ENCODE measurements at places on chromosomes 3 and 15.

- DNase-seq, result no peak
These were observed 87.6 kb upstream of the SLC25A26 start for GRCh38 chr3:66133050-66133757.

GRCh38 chr15:38652998-38653397 lies 88.4 kb upstream of the RASGRP1 start:
- DNase-seq, result no peak

- DNase-seq, result no peak
These were observed 9.4 kb downstream of the NAA50 start for GRCh38 chr3:113736548-113737089.

- DNase-seq, result no peak
These were observed 5.1 kb downstream of the FAM107A start for GRCh38 chr3:58572013-58572633.

DNA sequence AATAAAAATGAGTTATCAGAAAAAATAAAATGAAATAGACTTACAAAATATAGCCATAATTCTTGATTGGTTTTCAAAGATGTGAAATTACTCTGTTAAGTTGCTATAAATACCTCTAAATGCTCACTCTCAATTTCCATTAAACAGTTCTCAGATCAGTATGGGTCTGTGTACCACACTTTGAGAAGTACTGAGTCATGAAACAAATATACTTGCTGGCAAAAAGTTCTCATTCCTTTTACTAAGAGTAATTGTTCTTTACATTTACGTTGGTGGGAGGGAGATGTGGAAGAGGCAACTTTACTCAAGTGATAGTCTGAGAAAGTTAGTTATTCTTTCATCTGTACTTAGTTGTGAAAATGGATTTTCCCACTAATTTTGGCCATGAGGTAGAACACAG lies 96.3 kb downstream of the ZNF385D start:
- no peak for DNase-seq

GRCh38 chr3:160291909-160292299 lies 66.7 kb downstream of the C3orf80 start:
- no peak for DNase-seq

DNA sequence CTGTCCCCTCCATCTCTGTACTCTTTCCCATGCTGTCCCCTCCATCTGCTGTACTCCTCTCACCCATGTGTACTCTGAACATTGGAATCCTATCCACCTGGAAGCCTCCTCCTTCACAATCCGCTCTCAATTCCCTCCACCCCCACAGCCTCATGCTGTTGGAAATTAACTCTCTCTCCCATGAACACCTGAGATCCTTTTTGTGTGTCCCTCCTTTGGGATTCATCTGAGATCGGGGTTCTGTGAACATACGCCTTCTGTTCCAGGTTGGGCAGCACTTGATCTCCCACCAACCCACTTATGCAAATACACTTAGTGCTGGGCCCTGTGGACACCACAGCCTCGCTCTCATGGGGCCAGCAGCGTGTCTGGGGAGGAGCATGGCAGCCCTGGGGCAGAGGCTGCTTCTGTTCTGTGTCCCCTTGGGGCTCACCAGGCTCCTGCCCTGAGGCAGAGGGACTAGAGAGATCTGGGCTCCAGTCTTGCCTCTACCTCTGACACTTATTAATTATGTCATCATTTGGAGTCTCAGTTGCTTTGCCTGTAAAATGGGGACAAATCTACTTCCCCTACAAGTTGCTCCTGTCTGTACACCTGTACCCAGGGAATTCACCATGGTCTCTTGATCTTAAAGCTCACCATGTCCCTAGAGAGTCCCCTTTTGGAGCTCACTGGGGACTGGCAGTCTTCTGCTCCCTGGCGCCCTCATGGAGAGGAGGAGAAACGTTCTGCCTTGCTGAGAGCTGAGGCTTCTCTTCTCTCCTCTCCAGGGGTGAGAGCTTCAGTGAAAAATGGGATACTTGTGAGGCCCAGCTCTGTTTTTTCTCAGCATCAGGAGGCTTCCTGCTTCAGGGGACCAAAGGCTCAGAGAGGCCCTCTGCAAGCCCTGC lies 42.7 kb downstream of the ITGA11 start:
- DNase-seq, result no peak

GRCh38 chr3:12840591-12841148 lies 695 bp downstream of the RPL32 start:
- DNase-seq, result peak; percentile 16

- no peak for DNase-seq
These were observed 60.3 kb downstream of the RAB11A start for GRCh38 chr15:65929573-65929972.

DNA sequence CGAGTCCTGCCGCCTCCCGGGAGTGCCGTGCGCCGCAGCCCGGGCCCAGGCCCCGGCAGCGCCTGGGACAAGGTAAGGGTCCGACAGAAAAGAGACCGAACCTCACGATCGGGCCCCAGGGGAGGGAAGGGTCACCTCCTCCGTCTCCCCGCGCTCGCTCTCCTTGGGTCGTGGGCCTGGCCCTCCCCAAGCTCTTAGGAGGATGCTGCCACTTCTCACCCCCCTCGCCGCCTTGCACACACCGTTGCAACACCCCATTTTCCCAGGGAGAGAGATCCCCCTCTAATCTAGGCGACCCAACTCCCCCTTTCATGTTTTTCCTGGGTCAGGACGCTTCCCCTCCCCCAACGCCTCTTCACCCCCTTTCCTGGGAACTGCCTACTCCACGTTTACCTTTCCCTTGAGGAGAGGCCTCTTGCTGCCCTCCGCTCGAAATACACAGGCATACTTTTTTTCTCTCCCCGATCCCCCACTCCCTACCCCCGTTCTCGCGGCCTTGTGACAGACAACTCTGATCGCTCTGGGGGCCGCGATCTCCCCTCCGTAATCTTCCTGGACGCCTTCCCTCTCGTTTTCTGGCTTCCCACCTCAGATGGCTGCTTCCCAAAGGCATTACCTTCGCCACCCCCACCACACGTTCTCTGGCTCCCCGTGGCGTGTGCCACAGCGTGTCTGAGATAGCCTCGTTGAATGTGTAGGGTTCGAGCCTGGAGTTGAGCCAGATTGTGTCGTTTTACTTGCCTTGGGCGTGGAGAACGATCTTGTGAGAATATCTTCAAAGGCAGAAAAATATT lies 688 bp downstream of the SETD5 start:
- no peak for DNase-seq

DNA sequence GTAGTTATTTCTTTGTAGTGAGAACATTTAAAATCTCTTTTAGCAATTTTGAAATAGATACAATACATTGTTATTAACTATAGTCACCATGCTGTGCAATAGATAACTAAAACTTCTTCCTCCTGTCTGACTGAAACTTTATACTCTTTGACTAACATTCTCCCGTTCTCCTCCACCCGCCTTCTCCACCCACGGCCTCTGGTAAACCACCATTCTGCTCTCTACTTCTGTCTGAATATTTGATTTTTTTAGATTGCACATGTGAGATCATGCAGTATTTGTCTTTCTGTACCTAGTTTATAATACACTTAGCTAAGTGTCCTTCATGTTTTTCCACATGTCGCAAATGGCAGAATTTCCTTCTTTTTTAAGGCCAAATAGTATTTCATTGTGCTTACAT lies 72.8 kb upstream of the RBM5 start:
- no peak for DNase-seq

- DNase-seq, result peak; percentile 20
These were observed 21.2 kb downstream of the NGRN start for GRCh38 chr15:90286678-90287077.

DNA sequence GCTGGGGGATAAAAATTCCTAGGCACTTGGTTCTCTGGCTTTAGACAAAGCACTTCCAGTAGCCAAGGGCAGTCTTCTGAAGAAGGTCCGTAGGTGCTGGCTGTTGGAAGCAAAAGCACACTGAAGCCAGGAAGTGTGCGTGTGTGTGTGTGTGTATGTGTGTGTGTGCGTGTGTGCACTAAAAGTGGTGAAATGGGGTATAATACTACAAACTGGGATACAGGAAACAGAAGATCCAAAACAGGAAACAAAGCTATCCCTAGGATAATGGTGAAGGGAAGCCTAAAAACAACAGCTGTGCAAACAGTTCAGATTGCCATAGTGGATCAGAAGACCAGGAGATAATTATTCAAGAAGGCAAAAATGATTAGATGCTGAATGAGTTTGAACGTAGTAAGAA lies 103.4 kb downstream of the IL20RB start:
- DNase-seq, result no peak

DNA sequence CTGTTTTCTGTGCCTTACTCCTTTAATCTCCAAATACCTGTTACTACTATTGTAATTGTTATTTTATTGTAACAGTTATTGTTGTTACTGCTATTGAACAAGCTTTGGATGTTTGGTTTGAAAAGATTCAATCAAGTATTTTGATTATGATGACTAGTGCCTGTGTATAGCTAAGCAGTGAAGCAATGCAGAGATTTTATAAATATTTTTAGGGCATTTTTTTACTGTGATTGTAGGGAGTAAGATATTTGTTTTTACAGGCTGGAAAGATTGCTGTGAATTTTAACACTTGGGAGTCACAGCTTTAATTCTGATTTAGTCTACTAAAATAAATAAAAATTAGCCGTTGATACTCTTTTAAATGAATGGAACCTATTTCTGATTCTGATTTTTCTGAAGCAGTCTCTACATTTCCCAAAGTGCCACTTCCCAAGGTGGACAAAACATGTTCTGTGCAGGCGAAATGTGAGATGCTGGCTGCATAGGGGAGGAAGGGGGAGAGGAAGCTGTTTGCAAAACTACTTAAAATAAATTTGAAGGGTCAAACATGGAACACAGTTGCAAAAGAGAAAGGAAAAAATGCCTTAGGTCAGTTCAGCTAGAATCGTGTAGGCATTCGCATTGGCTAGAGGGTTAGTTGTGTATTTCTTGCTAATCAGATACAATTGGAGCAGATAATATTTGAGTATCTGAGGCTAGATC lies 25.7 kb downstream of the EEFSEC start:
- DNase-seq, result no peak

GRCh38 chr3:69890084-69890483 lies 109.4 kb upstream of the SAMMSON start:
- no peak for DNase-seq

DNA sequence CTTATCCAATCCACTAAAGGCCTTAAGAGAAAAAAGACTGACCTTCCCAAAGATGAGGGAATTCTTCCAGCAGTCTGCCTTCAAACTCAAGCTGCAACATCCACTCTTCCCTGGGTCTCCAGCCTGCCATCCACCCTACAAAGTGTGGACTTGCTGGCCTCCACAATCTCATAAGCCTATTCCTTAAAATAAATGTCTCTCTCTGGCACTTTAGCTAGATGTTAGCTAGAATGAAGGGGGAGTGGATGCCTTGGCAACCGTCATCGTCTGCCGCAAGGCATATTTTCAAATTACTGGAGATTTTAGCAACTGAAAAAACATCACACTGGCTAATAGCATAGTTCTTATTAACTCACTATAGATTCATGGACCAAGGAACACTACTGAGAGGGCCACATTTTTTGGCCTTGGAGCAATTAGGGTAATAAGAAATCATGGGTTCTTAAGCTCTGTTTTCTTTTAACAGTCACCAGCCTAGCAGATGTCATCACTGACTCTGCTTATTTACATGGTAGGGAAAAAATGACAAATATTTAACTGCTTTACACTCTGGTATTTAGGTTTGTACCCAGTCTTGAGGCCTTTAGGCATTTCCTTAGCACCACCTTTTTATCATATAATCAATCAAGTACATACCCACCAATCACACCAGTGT lies 245.3 kb downstream of the MYRIP start:
- DNase-seq, result no peak

DNA sequence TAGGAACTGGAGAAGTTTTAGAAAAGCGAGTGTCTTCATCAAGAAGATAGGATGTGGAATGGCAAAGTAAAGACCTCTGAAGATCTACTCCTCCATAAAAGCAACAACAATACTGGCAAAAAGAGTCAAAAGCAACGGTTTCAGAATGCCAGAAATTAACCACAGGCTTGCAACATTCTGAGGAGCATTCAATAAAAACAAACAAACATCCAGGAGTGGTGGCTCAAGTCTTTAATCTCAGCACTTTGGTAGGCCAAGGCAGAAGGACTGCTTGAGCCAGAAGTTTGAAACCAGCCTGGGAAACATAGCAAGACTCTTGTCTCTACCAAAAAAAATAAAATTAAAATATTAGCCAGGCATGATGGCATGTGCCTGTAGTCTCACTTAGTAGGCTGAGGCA lies 143.2 kb upstream of the HACD2 start:
- no peak for DNase-seq

GRCh38 chr15:57565311-57565710 lies 26.4 kb upstream of the MYZAP start:
- no peak for DNase-seq

DNA sequence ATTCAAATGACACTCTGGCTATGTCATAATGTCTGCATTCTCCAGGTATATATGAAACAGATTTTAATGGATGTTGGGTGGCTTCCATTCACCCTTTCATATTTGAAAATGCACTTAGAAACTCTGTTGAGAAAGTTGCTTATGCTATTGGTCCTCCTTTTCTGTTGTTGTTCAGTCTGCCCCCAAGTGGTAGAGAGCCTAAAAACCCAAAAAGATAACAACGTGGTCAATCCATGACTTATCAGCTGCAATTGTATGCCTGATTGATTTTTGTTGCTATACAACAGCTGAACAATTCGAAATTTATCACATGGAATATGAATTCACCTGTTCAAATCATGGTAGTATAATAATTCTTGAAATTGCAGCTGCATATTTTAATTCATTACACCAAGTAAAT lies 279.8 kb downstream of the ROBO2 start:
- DNase-seq, result no peak

GRCh38 chr3:145639003-145639606 lies 521.9 kb downstream of the PLOD2 start:
- no peak for DNase-seq

- no peak for DNase-seq
These were observed 319.4 kb downstream of the PLCL2 start for GRCh38 chr3:17204049-17204650.

- DNase-seq, result no peak
These were observed 66.4 kb upstream of the CNTN6 start for GRCh38 chr3:1026395-1026794.

- DNase-seq, result no peak
These were observed 1037.0 kb upstream of the CFAP20DC start for GRCh38 chr3:60086811-60087210.

GRCh38 chr3:13495351-13495813 lies 15.3 kb downstream of the HDAC11 start:
- no peak for DNase-seq

GRCh38 chr3:98985431-98985830 lies 83.9 kb upstream of the DCBLD2 start:
- DNase-seq, result no peak

GRCh38 chr3:71979175-71979574 lies 194.2 kb upstream of the PROK2 start:
- DNase-seq, result no peak

GRCh38 chr15:80431635-80432344 lies 27.6 kb downstream of the ARNT2 start:
- no peak for DNase-seq

Data from GM19239 (cell line).